ENCODE measurements at places on chromosomes 1 and 21.

DNA sequence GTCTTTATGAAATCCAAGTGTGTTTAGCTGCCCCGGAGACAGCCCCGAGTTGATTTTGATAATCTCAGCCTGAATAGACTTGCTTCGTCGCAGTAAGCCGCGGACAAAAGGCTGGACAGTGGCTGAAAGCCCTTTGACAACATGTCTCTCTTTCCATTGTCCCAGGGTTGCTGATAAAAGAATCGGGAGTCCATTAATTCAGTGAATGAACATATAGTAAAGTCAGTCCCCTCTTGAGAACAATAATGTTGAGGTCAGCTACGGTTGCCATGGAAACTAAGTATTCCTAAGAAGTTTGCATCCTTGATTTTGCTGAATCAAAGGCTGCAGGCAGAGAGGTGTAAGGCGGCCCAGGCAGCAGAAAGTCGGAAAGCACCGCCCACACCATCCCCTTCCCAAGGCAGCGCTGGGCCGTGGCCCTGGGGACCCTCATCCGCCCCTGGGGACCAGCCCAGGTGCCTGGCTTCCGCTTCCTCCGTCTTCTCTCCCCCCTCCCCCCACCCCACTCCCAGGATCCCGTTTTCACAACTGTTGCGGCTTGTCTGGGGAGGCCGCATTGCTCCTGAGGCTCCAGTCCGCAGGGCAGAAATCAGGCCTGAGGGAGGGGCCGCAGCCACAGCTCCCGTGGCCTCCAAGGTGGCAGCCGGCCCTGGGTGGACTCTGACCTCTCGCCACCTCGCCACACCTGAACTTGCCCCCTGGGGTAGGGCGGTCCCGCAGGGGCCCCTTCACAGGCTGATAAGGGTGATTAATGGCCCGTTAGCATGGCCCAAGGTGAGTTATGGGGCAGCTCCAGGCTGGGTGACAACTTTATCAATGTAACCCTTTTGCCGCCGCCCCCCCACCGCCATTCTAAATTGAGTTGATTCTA is 180.9 kb downstream of the PRDM16 start:
- DNase-seq: no peak

DNA sequence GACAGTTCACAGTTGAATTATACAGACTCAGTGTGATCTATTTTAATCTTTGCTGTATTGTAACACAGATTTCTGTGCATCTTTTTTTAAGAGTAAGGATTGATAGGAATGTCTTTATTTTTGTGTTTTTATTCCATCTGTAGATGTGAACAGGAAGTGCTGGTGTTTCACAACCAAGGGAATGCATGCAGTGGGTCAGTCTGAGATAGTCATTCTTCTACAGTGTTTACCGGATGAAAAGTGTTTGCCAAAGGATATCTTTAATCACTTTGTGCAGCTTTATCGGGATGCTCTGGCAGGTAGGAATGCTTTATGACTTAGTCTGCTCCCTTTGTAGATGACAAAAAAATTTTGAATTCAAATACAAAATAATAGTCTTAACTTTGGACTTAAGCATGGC is 84.5 kb downstream of the CC2D1B start:
- DNase-seq: no peak

GRCh38 chr1:148379170-148379500 is 104.0 kb downstream of the PPIAL4G start:
- no peak for DNase-seq

DNA sequence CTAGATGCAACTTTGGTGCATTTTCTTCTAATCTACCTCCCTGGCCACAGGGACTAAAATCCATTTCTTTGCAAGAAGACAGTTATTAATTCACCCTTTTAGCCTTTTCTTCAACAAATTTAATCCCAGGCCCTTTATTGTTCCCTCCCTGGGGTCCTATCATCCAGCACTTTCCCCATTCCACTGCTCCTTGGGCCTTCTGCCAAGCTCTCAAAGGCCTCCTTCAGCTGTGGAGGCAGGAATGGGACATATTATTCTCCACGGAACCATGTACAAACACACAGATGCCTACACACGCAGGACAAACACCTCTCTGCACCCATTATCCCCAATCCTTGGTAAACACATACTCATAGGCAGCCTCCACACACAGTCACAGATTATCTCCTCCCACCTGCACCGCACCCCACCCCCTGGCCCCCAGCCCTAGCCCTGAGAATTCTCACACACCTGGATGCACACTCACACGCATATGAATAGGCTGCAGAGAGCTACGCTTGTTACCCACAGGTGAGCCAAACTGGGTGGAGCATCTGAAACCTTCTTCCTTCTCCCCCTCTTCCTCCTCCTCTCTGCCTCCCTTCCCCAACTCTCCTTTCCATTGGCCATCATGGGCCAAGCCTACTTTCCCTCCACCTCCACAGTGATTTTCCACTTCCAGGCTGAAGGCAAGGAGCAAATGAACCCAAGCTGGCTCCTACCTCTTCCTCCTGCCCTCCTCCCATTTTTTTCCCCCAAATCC is 11.7 kb downstream of the TAGLN2 start:
- no peak for DNase-seq

- DNase-seq: no peak
Measured at GRCh38 chr21:7933923-7934322, 2587.5 kb upstream of the TPTE start.

DNA sequence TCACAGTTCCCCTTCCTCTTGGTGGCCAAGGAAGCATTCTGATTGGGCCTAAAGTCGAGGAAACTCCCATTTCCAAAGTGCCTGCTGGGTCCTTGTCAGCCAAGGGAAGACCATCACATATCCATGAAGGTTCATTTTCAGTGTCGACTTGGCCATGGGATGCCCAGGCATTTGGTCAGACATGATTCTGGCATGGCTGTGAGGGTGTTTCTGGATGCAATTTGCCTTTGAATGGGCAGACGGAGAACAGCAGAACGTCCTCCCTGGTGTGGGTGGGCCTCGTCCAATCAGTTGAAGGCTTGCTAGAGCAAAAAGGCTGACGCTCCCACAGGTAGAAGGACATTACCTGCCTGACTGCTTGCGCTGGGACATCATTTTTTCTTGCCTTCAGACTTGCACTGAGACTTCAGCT is 48.3 kb upstream of the LBR start:
- no peak for DNase-seq

DNA sequence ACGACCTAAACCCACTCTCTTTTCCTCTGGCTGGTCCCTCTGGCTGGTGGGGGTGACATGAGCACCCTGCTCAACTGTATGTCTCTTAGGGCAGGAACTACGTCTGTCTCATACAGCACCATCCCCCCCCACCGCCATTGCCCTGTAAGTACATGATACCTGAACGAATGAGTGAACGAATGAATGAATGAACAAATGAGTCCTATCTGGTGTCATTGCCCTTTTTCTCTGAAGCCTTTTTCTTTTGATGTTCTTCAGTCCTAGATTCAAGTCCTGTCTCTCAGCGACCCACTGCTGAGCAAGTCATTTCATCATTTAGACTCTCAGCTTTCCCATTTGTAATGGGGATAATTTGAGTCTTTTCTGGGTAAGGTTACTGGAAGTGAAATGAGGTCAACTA is 10.8 kb downstream of the MATN1 start:
- no peak for DNase-seq

- DNase-seq: no peak
Measured at GRCh38 chr21:43934116-43934515, 69.1 kb downstream of the AGPAT3 start.

GRCh38 chr21:29657240-29657989 is 282.4 kb downstream of the GRIK1 start:
- DNase-seq: no peak
